Hepatic stellate cell (primary cell): ENCODE measurements at places on chromosomes 2 and 18.

DNA sequence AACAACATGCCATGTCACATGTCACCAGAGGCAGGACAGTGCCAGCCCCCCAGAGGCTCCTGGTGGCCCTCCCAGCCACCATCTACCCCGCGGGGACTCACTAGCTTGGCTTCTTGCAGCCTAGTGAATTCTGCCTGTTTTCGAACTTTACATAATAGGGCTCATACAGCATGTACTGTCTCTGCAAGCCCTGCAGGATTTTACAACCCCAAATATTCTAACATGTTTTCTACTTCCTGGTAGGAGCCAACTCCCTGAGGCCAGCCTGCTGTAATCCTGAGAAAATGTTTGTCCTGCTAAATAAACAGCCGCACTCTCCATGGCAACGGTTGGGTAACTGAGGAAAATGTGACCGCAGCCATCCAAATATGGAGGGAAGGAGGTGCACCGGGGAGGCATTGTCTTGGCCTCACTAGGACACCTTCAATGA, 2.7 kb downstream of the PER2 start:
- DNase-seq = peak; percentile 92

DNA sequence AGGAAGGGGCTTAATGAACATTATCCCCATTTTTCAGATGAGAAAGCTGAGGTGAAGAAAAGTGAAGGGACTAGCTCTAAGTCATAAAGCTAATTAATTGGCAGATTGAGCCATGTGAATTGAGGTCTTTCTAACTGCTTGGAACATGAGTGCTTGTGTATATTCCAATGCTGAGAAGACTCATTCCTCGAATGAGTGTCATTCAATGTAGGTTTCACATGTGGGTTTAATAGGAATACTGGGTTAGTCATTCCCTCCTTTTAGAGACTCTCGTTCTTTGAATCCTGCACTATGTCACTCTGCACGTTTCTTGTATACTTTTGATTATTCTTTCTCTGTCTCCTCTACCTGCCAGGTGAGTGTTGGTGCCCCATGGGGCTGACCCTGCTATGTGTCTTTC, 218.2 kb downstream of the HRH4 start:
- no peak for DNase-seq

- peak; percentile 0 for DNase-seq
Observed at GRCh38 chr2:205407984-205408383, 274.3 kb upstream of the NRP2 start.

GRCh38 chr18:29496152-29496680, 1319.3 kb upstream of the CDH2 start:
- DNase-seq = no peak

- no peak for DNase-seq
Observed at GRCh38 chr2:14340703-14341102, 291.8 kb upstream of the LRATD1 start.

- DNase-seq = no peak
Observed at GRCh38 chr2:233048569-233049193, 11.5 kb upstream of the INPP5D start.

DNA sequence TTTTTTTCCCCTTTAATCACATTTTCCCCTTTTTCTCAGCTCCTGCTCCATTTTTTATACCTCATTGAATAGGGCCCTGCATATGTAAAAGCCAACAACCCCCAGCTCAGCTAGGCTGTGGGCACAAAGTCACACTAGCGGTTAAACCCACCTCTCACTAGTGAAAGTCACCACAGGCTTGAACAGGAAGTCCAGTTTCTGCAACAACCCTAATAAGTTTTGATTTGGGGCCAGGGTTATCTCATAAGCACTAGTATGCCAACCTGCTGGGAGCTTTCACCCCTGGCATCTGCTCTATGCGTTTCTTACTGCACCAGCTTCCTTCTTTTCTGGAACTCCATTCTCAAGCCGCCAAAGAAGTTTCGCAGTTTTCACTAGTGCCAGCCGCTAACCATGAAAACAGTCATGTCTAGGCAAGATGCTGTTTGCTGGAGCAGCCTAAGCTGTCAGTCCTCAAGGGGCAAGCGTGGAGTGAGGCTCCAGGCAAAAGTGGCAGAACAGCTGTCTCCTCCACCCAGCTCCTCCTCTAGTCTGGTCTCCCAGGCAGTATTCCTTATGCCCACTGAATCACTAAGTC, 197.0 kb upstream of the MEIS1 start:
- no peak for DNase-seq

- DNase-seq = no peak
Observed at GRCh38 chr18:44557616-44558151, 123.0 kb upstream of the SETBP1 start.

GRCh38 chr2:56049233-56049845, 125.8 kb upstream of the EFEMP1 start:
- no peak for DNase-seq

DNA sequence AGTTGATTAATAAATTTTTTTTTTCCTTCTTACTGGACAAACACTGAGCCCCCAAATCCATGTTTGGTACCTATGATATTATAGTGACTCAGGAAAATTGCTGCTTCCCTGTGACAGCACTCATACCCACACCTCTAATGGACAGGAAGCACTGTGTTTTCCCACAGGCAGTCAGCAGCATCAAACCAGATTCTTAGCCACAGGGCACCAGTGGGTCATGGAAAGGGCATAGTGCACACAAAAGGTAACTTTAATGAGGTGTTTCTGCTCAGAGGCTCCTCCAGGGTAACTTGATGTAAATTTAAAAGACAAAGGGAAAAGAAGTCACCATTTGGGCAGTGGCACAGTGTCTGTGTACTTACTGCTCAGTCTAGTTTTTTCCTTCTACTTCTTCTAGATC, 34.1 kb downstream of the SERPINB11 start:
- no peak for DNase-seq

GRCh38 chr2:187126247-187127005, 277.5 kb upstream of the ZSWIM2 start:
- DNase-seq = no peak

DNA sequence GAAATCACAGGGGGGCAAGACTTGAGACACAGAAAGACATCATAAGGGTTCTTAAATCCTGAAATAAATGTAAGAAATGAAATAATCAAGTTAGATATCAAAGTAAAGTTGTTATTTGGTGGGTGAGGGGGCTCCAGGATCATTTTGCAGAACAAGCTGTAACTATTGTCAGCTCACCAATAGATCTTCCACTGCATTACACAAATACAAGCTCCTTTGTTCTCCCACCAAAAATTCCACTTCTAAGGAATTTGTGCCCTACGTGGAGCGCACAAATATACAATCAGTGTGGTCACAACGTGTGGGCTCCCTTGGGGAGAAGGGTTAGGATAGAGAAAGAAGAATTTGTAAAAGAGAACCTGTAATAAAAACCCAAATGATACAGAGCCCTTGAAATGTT, 19.2 kb upstream of the GALNT5 start:
- DNase-seq = no peak

DNA sequence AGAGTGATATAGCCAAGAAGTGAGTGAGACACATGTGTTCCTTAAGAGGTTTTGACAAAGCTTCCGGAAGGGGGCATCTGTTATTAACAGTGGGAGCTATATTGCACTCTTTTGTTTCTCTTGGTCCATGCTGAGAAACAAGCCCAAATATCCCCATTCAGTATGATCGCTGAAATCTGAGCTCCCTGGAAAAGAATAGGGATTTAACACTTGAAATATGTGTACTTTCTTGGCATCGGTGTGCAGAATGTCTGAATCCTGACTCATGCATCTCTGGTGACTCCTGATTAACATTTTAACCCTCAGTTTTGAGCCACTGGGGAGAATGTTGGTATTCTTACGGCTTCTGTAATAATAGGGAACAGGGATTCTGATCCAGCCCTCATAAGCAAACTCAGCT, 448.1 kb downstream of the TSN start:
- peak; percentile 62 for DNase-seq

DNA sequence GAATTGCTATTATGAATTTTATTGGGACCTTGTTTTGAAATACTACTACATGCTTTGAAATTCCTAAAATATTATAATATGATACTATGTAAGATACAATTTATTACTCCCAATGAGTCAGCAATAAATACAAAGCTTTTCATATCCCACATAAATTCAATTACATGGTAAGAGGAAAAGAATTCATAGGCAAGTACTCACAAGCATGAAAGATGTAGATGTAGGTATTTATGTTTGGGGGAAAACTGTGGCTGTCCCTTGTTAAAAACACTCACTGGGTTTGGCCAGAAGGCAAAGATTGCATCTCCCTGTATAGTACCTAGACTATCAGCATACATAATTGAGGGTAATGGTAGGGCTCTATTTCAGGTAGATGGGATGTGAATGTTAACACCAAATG, 90.4 kb downstream of the MBD2 start:
- DNase-seq = no peak

- no peak for DNase-seq
Observed at GRCh38 chr18:31774477-31774785, 13.8 kb upstream of the SLC25A52 start.

DNA sequence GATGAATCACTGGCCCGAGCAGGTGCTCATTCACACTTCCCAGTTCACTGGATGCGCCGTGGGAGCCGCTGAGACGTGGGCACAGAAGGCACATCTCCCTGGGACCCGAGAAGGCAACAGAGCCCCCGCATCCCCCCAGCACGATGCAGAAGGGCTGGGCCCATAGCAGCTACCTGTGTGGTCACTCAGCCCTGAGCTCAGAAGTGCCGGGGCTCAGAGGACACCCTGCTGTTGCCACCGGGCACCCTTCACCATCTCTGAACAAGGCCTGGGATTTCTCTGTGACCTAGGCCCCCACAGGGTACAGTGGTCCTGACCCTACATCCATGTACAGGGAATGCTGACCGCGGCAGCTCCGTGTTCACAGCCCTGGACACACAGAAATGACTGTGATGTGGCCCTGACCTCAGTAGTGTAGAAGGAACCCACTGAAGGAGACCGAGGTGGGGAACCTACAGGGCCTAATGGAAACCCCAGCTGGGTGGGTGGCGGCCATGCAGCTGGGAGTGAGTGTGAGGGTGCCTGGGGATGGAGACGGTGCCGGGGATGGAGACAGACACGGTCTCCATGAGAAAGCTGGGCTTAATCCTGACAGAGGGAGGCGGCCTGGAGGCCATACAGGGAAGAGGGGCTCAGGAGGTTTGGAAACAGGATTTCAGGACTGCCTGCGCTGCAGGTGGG, 111.9 kb upstream of the OTOS start:
- DNase-seq = no peak

GRCh38 chr2:674321-674985, 2.8 kb downstream of the TMEM18 start:
- DNase-seq = no peak

GRCh38 chr2:47771211-47771610, 11.7 kb upstream of the MSH6 start:
- DNase-seq = peak; percentile 64

GRCh38 chr2:212408524-212408923, 130.1 kb downstream of the ERBB4 start:
- no peak for DNase-seq

- no peak for DNase-seq
Observed at GRCh38 chr18:66344227-66344626, 259.7 kb downstream of the CDH19 start.

GRCh38 chr18:13477147-13477683, 249.1 kb downstream of the FAM210A start:
- no peak for DNase-seq

GRCh38 chr2:176079285-176079830, 4.4 kb downstream of the EVX2 start:
- no peak for DNase-seq

DNA sequence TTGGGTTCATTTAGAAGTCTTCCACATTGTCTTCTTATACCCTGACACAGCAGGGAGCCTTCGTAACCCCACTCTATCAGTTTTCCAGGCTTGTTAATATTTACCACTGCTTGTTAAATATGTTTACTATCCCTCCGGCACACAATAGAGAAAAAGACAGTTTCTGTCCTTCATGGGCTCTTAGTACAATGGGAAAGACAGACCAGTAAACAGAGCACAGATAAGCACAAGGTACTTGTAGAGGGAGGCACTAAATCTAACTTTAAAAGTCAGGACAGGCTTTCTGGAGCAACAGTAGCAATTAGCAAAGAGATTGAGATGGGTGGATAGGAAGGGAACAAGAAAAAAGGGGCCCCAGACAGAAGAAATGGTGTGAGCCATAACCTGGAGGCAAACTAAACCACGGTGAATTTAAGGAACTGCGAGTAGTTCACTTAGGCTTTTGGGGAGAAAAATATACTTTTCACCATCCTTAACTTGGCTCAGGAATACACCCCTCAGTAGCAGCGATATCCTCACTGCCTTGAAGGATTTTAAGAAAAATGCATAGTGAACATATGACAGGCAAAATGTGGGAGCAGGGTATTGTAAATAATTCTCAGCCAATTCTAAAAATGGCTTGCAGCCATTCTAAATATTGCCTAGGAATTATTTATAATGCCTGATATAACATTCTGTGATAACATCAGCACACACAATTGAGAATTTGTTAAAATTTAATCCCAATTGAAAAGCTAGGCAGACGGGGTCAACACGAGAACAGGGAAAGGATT, 383.7 kb downstream of the CDH2 start:
- DNase-seq = no peak

GRCh38 chr2:82120115-82120514, 1815.6 kb upstream of the LRRTM1 start:
- no peak for DNase-seq

- no peak for DNase-seq
Observed at GRCh38 chr2:145431181-145431951, 911.4 kb upstream of the ZEB2 start.

GRCh38 chr18:61972389-61973264, 79.8 kb upstream of the RNF152 start:
- DNase-seq = no peak

DNA sequence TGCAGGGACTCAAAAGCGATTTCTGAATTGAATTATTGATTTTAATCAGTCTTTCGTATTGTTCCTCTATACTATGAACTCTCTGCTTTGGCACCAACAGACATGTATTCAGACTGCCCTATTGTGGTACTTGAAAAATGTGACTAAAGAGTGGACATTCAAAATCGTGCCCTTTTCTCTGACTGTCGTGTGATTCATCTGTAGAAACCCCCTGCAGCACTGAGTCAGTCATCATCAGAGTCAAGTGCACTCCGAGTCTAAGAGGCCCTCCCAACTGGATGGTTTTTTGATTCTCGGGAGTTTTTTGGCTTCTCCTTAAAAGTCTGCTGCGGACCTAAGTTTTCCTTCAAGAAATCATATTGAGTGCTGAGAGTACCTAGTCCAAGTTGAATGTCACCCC, 96.4 kb upstream of the FOSL2 start:
- no peak for DNase-seq
